ENCODE measurements at places on chromosomes 5 and 9. TPM values are rescaled to one million over a fixed set of nuclear protein-coding genes. Genes with fewer than 3 reads are reported as not detected.

PCDHA12 gene
- 9.5 TPM for total RNA-seq

LECT2 gene
- total RNA-seq, result not detected

DNA sequence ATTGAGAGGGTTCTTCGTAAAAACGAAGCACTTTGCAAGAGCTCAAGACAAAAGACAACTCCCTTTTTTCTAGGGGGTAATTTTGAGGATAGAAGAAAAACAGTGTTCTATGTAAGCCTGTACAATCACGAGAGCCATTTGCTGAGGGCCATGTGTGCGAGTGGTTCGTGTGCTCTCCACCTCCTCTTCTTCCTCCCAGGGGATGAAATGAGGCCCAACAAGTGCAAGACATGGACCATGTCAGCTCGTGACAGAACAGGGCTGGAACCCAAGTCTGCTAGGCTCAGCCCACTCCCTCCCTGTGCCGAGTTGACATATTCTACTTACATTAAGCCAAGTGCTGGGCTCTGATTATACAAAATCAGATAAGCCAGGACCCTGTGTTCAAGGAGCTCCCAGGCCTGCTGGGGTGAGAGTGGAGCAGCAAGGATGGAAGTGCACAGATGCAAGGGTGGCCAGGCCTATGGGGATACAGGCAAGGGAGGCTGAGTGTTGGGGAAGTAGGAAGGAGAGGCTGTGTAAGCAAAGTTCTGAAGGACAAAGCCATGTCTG is 97.9 kb upstream of the MSX2 start:
- no peaks in the 10 kb centered on the region for H3K36me3 ChIP-seq
- no peak for DNase-seq
- H3K27me3 ChIP-seq, result no peaks in the 10 kb centered on the region
- H3K27ac ChIP-seq, result no peak overlapping the region
- H3K4me1 ChIP-seq, result peaks cover 25% of the 10 kb centered on the region

AMBP gene
- total RNA-seq, result not detected

PCDHGC4 gene
- 1.1 TPM for total RNA-seq

DNA sequence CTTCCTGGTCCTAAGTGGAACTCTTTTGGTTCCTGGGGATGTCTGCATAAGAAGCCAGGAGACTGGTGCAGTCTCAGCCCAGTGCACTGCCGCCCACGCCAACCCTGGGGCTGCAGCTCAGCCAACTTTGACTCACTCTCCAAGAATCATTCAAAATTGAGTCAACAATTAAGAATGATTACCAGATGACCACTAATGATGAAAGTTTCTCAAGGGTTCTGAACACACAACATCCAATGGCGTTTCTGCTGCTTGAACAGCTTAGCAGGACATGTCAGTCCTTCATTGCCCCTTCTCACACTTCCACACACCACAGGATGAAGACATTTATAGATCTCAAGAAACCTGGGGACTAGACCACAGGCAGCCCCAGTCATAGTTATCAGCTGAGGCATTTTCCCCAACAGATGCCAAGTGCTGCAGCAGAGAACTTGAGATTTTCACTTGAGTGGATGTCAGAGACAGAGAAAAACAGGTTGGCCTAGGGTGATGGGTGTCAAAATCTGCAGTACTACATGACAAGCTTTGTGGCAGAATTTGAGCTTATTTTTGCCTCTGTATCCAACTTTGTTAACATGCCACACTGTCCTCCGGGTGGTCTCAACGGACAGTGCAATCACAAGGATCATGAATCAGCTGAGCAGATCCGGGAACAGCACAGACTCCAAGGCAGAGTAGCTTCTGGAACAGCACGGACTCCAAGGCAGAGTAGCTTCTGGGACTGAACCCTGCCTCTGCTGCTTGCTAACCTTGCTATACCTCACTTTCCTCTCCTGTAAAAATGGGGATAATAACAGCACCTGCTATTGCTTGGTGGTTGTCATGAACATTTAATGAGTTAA is 356.1 kb downstream of the SPOCK1 start:
- no peaks in the 10 kb centered on the region for H3K27me3 ChIP-seq
- H3K36me3 ChIP-seq, result no peaks in the 10 kb centered on the region
- no peak overlapping the region for H3K27ac ChIP-seq
- no peak for DNase-seq
- H3K4me1 ChIP-seq, result peaks cover 8% of the 10 kb centered on the region

DNA sequence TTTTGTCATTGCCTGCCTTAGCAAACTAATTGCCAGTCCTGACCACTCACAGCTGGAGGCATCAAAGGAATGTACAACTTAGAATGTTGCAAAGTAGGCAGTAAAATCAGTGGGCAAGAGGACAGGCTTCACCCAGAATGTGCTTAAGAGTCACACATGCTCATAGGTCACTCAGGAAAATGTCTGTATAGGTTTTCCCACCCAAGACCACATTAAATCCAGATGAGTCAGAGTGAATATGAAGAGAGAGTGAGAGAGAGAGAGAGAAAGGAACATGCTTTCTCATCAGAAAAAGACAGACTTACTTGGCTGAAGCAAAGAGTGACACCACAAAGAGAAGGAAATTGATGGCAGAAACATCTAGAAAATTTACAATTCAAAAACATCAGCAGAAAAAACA is 37.9 kb downstream of the PLEKHG4B start:
- no peaks in the 10 kb centered on the region for H3K27me3 ChIP-seq
- no peak overlapping the region for H3K4me3 ChIP-seq
- H3K36me3 ChIP-seq, result no peaks in the 10 kb centered on the region
- DNase-seq, result no peak

HMMR gene
- total RNA-seq, result 46.5 TPM

GRCh38 chr5:130034566-130035210 is 130.4 kb downstream of the CHSY3 start:
- H3K27ac ChIP-seq, result no peak overlapping the region
- no peaks in the 10 kb centered on the region for H3K36me3 ChIP-seq
- no peaks in the 10 kb centered on the region for H3K4me1 ChIP-seq
- H3K27me3 ChIP-seq, result no peaks in the 10 kb centered on the region
- no peak overlapping the region for H3K4me3 ChIP-seq

- no peaks in the 10 kb centered on the region for H3K36me3 ChIP-seq
- H3K27me3 ChIP-seq, result no peaks in the 10 kb centered on the region
- H3K4me3 ChIP-seq, result no peak overlapping the region
- no peak overlapping the region for H3K27ac ChIP-seq
Observed at GRCh38 chr9:90547896-90548295, 94.7 kb downstream of the DIRAS2 start.

UBAP1 gene
- total RNA-seq, result 28.6 TPM

DNA sequence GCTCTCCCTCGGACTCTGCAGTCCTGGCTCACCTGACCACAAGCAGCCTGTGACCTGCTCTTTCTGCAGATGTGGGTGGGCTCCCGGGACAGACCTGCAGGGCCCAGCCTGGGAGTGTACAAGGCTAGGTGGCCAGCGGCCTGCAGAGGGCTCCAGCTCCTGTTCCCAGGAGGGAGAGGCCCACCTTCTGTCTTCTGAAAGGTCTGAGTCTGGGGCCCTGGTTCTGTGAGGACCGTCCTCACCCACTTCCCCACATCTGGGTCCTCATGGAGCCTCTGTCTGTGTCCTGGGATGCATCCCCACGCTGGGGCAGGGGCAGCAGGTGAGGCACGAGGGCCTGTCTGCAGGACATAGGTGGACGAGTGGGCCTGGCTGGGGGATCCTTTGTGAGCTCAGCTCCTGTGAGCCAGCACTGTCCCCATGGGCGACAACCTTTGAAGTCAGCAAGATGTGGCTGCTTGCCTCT is 43.7 kb downstream of the PHF2 start:
- no peaks in the 10 kb centered on the region for H3K27me3 ChIP-seq
- peak overlapping the region; percentile 50 for H3K27ac ChIP-seq
- H3K36me3 ChIP-seq, result no peaks in the 10 kb centered on the region
- no peaks in the 10 kb centered on the region for H3K4me1 ChIP-seq

DNA sequence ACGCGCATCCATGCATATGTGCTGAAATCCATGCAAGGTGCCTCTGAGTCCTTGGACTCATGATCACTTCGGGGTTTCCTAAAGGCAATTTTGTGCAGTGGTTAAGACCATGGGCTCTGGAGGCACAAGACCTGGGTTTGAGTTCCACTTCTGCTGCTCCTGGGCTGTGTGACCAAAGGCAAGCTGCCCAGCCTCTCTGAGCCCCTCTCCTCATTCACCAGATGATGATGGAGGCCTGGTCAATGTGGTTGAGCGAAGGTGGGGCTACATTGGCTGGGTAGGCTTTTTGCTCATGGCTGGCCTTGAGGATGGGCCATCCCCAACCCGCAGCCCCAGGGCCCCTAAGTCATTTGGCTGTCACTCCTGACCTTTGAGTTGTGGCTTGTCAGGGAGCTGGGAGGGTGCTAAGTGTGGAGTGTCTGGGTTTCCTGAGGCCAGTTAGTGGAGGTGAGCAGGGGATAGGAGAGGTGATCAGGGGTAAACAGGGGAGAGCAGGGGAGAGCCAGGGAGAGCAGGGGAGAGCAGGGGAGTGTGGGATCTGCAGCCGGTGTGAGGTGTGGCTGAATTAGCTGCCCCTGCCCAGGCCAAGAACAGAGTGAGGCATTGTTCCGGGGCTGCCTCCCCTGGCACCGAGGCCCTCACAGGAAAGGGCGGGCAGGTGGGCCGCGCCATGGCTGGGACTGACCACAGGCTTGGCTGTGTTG is 64.6 kb upstream of the SYNPO start:
- H3K27me3 ChIP-seq, result no peaks in the 10 kb centered on the region
- no peaks in the 10 kb centered on the region for H3K4me1 ChIP-seq
- DNase-seq, result no peak
- no peak overlapping the region for H3K27ac ChIP-seq

DNA sequence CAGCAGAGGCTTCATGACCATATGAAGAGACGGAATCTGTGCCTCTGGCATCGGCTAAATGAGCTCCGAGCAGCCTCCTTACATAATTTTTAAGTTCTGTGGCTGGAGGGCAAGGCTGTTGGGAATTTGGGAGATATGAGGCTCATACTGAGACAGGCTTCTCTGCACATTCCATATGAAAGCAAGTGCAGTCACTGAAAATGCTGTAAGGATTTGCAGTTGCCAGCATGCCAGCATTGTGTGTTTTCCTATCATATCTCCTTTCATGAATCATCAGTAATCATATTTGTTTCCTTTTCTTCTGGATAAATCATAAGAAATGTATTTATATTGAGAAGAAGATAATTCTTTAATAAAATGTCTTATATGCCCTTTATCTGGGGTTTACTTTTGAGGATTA is 775.4 kb downstream of the SEMA5A start:
- H3K27me3 ChIP-seq, result no peaks in the 10 kb centered on the region
- H3K4me3 ChIP-seq, result no peak overlapping the region
- no peaks in the 10 kb centered on the region for H3K36me3 ChIP-seq
- no peaks in the 10 kb centered on the region for H3K4me1 ChIP-seq
- no peak overlapping the region for H3K27ac ChIP-seq

FST gene
- 17.1 TPM for total RNA-seq

DNA sequence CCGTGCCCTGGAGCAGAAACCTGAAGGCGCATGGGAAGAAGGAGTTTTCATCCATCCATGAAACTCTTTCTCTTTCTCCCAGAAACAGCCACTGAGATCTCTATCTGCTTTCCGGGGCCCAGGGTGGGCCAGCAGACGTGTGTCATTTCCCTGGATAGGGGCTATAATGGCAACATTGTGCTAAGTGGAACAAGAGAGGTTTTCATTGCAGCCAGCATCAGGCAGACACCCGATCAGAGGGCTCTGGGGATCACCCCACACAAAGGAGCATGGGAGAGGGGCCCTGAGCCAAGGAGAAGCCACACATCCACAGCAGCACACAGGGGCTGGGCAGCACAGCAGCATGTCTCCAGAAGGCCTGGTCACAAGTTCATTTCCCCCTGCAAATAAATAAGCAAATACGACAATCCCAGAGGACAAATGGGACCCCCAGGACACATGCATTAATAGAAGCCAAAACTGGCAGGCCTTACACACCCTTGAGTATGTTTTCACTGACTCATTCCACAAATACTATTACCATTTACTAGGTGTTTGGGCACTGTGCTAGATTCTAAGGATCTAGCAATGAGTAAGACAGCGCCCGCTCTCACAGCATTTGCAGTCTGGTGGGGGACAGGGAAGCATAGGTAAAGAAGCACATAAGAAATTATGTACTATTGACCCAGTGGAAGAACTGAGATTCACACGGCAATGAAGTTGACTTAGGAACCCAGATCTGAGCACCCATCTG is 4.3 kb upstream of the AFAP1L1 start:
- peaks cover 35% of the 10 kb centered on the region for H3K27me3 ChIP-seq
- no peak for DNase-seq
- no peaks in the 10 kb centered on the region for H3K36me3 ChIP-seq
- H3K4me1 ChIP-seq, result no peaks in the 10 kb centered on the region

- no peaks in the 10 kb centered on the region for H3K4me1 ChIP-seq
- DNase-seq, result no peak
- no peak overlapping the region for H3K4me3 ChIP-seq
- H3K36me3 ChIP-seq, result no peaks in the 10 kb centered on the region
- H3K27ac ChIP-seq, result no peak overlapping the region
Observed at GRCh38 chr5:41787265-41787664, 83.0 kb downstream of the OXCT1 start.

LCN1 gene
- total RNA-seq, result not detected

DNA sequence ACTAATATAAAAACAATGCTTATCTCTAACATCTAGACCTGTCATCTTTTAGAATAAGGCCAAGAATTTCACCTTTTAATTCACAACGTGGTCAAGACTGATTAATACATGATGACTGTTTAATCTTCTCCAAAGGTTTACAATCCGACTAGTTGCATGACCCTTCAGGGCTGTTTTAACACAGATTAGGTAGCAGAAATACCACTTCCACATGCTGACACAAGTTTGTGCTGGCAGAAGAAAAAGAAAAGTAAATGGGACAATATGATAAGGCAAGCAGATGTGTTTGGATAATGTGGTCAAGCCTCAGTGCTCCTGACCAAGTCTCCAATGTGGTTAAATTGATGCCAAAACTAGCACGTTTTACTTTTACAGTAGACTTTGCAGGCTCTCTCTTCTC is 31.1 kb downstream of the SEMA6A start:
- no peaks in the 10 kb centered on the region for H3K4me1 ChIP-seq
- H3K27me3 ChIP-seq, result no peaks in the 10 kb centered on the region
- no peak overlapping the region for H3K27ac ChIP-seq
- H3K36me3 ChIP-seq, result no peaks in the 10 kb centered on the region
- H3K4me3 ChIP-seq, result no peak overlapping the region

GNA14 gene
- 0.21 TPM for total RNA-seq

DNA sequence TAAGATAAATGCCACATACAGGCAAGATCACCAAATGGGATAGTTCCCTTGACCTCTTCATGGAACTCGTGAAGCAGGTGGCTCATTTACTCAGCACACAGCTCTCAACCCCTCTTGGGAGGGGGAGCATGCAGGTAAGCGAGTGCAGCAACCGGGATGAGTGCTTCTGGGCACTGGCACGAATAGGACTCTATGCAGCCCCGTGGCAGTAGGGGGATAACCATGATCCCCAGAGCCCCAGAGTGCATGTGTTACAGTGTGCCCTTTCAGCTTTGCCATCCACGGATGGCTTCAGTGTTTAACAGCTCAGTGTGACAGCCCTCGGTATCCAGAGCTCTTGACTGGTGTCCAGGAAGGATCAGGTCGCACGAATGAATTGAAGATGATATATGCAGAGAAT is 1187.1 kb downstream of the CDH9 start:
- H3K4me1 ChIP-seq, result peaks cover 2% of the 10 kb centered on the region
- no peak overlapping the region for H3K27ac ChIP-seq
- H3K27me3 ChIP-seq, result no peaks in the 10 kb centered on the region
- no peaks in the 10 kb centered on the region for H3K36me3 ChIP-seq
- no peak for DNase-seq

Data from cardiac muscle cell (in vitro differentiated cells and primary cell).